ENCODE measurements at places on chromosomes 5 and 9.

DNA sequence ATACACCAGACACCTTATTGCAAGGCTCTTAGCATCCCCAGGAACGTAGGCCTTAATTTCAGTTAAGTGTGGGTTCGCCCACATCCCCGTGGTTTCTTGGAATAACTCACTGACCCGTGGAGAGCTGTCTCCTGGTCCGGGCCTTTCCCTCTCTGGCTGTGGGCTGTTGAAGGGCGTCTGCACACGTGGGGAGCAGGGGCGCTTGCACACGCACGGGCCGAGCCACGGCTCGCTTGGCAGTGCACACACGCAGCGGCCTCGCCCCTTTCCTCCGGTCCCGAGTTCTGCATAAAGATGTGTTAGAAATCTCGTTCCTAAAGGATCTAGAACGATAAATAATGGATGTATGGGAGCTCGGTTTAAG is 141.9 kb downstream of the PBX3 start:
- no peak for DNase-seq

DNA sequence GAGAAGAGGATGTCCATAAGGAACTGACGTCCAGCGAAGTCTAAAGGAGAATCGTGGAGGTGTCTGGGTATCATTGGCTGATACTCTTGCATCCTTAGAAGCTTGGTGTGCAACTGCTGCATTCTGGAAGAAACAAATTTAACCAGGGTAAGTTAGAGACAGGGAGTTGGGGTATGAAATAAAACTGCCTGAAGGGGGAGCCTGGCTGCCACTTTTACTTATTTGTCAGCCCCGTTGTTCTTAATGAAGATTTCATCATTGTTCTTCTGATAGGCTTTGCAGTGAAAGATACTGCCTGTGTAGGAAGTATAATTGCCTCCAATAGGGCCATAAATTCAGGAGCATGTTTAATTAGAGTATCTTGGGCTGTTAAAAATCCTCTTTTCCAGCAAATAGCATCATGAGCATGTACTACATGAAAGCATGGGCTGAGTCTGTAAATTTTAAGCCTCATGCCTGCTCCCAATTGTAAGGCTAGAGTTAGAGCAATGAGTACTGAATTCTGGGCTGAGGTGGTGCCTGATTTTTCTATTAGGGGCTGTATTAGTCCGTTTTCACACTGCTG is 1264.5 kb upstream of the ACO1 start:
- DNase-seq = no peak

DNA sequence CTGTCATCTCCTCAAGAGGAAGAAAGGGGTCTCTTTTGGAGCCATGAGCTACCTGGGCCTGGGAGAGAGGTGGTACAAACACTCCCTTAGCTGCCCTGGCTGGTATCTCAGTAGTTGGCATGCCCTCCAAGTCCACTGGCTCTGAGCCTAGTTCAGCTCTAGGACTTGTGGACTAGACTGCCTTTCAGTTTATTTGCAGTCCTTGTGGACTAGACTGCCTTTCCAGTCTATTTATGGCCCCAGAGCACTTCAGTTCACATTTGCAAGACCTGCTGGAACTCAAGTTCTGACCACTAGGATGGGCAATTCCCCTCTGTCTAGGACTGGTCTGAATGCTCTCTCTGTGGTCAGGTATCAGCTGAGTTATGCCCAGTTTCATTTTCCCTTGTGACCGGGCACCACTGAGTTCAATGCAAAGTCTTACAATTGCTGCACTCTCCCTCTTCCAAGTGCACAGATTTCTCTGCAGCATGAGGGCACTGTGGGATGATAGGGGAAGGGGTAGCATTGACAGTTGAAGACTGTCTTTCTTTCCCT is 1019.0 kb downstream of the TAF11L14 start:
- DNase-seq = no peak

DNA sequence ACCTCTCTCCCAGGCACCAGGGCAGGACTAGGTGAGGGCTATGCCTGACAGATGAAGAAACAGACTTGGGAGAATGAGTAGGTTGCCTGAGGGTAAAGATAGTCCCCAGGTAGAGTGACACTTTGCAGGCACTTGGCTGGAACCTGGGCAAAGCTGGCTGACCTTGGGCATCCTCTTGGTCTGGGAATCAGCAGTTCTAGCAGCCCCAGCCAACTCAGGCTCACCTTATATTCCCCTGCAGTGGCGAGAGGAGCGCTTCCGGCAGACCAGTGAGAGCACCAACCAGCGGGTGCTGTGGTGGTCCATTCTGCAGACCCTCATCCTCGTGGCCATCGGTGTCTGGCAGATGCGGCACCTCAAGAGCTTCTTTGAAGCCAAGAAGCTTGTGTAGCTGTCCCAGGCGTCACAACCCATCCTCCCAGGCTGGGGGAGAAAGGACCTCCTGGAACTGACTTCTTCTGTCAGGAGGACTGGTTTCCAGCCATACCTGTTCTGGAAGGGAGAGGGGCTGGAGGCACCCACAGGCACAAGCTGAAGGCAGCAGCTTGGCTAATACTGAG is 3.1 kb downstream of the TMED9 start:
- DNase-seq = no peak

DNA sequence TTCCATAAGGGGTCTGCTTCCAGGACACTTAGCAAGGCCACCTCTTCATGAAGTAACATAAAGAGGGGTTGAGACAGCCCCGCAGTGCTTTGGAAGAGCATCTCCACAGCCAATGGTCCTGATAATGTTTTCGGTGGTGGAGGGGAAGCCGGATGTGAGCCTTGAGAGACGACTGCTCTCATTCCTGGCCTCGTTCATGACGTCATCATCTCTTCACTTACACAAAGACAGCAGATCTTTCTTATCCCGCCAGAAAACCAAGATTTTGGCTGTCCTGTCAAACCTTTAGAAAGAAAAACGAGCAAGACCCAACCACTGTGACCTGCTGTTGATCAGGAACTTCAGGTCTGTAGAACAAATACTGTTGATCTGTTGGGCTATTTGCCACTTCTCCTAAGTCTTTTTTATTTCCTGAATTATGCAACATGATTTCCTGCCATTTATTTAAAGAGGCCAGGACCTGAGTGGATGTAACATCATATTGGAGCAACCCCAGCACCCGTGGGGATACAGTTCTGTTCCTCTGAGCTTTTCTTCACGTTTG is 89.0 kb upstream of the IRX2 start:
- DNase-seq = no peak

GRCh38 chr9:134551176-134551575 is 90.4 kb upstream of the COL5A1 start:
- DNase-seq = no peak

DNA sequence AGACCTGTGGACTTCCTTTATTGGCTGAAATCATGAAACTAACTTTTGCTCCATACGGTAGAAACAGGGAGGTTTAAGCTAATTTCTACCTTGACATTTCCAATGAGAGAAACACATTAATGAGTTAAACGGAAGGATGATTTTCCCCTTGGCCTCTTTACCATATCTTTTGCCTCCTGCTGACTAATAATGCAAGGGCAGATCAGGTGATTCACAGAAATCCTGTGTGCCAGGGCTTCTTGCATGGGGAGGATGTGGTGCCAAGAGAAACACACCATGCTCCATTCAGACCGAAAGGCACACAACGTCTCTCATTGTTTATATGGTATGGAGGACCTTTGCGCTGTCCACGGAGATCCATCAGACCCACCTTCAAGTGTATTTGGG is 17.4 kb upstream of the PRLR start:
- no peak for DNase-seq

GRCh38 chr9:108244686-108245085 is 611.1 kb downstream of the ACTL7B start:
- no peak for DNase-seq

DNA sequence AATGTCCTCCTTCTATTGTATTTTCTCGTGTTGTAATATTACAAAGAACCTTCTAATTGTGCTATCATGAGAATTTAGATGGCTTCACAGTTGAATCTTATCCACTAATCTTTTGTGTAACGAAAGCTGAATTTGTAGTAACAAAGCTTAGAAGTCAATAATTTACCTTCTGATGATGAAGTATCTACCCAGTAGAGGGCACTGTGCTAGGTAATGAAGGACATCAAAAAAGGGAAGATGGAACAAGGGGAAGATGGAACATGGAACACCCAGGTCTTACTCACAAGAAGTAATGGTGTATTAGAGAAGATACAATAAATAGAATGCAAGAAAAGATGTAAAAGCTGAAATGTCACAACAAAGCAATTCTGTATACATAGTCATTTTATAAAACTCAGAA is 131.0 kb upstream of the CCNG1 start:
- no peak for DNase-seq

- no peak for DNase-seq
Measured at GRCh38 chr9:38039907-38040682, 28.9 kb downstream of the SHB start.

DNA sequence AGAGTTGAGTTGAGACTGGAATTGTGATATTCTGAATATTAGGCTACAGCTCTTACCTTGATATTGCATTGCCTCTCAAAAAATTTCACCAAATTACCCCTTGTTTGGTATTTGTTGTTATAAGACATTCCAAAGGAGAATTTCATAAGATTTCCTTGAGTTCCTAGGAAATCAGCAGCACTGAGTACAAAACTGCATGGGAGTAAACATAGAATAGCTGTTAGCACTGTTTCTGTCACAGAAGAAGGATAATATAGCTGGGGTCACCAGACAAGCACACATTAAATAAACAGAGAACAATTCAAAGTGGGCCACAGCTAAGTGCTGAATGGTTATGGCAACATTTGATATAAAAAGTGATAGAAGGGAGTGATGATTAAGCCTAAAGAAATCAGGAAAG is 724.3 kb downstream of the PRELID2 start:
- DNase-seq = no peak

- no peak for DNase-seq
Measured at GRCh38 chr9:33924978-33925797, 108.2 kb downstream of the UBE2R2 start.

- DNase-seq = no peak
Measured at GRCh38 chr5:172795318-172795977, 24.5 kb upstream of the DUSP1 start.

GRCh38 chr9:93223260-93224180 is 39.6 kb downstream of the WNK2 start:
- no peak for DNase-seq

GRCh38 chr9:84592918-84593317 is 76.6 kb upstream of the NTRK2 start:
- no peak for DNase-seq

DNA sequence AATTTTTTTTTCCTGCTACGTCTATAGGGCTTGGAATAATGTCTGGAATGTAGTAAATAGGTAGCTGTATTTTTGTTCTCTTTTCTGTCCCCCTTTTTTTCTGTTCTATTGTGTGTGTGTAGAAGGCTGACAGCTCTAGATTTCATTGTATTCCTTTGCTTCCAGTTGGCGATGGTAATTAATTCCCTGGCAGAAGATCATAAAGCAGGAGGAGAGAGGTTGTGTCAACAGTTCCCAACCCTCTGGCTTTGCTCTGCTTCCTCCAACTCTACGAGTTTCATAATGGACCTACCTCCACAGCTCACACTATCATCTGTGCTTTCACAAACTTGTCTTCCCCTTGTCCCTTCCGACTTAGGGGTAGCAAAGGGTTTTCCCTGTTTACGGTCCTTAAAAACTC is 117.9 kb upstream of the CDH18 start:
- no peak for DNase-seq

- no peak for DNase-seq
Measured at GRCh38 chr5:149125386-149125891, 15.9 kb upstream of the ABLIM3 start.

DNA sequence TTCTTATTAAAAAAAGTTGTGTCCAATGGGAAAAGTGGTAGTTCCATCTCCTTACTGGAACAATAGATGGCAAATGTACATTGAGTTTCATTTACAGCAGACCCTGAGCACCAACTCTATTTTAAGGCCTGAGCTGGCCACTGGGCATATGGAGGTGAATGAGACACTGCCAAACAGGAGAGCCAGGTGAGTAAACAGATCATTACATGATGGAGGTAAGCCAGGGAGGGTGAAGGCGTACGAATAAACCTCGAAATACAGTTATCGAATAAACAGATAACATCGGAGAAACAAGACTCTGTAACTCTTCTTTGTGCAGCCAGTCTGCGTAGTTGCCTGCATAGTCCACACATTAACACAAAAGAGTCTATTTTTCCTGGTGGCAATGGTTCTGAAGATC is 446.4 kb upstream of the KLF4 start:
- no peak for DNase-seq

DNA sequence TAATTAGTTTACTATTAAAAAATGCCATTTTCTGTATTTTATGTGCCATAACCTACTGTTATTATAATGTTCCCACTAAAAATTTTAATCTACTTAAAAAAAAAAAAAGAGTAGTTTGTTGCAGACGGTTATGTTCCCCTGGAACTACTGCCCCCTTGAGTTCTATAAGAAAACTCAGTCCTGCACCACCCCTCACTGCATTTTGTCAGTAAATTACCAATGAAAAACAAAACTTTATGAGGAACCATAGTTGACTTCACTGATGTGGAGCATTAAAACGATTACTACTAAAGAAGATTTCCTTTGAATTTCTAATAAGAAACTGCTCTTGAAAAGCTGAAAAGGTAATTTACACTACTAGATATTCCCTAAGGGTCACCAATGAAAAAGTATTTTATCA is 288.7 kb downstream of the FBXL17 start:
- no peak for DNase-seq

DNA sequence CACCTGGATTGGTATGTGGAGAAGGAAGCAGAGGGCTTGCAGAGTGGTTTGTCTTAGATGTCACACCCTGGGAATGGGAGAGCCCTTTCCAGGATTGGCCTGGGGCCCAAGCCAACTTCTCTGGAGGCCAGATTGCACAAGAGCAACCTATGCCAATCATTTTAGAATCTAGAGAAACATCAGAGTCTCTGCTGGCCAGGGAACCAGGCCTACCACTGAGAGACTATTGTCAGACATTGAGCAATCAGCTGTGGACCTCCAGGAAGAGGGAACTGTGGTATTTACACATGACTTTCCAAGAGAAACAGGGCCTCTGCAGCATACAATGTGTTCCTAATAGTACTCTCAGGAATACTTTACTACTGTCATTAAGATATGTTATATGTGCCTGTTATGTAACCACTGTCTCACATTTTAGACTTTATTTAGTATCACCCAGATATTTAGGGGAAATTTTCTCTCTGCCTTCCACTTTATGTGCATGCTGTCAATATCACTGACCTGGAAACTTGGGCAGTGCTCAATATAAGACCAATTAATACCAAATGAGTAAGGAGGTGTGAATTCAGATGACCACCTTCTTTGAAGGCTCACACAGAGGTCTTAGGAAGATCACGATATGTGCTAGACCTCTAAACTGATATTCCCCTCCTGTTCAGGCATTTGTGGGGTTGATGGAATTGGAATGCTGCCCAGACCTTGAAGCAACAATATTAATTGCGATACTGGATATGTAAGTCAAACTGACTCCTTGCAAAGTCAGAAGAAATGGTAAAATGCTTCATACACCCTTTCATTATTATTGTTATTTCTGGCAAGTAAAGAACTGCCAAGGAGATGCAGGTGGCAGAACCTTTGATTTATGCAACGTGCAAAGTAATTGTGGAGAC is 20.5 kb upstream of the CCL28 start:
- no peak for DNase-seq

All from stimulated activated CD4-positive, alpha-beta T cell treated with anti-CD3 and anti-CD28 coated beads, Interleukin-1b, Interleukin-23, amount 100 ng/mL, for 1 hour (primary cell).